A549 treated with Hydrocortisone at 1 μM for 4 hours (cell line): ENCODE measurements at places on chromosomes 5 and 9. TPM values are rescaled to one million over a fixed set of nuclear protein-coding genes. Genes with fewer than 3 reads are reported as not detected.

The ERAP2 gene
- 1.2 to 1.3 TPM (median 1.2 TPM) in 5 replicates for total RNA-seq

The NMUR2 gene
- total RNA-seq = 0.06 to 0.10 TPM (median 0.09 TPM) in 4 of 5 replicates, not detected in the other

The MYOT gene
- 0.12 to 0.30 TPM (median 0.25 TPM) in 3 of 5 replicates, not detected in the others for total RNA-seq

The ADRA1B gene
- total RNA-seq = 19.3 to 23.5 TPM (median 21.5 TPM) in 5 replicates

The SPINK13 gene
- 0.18 to 0.30 TPM in 2 of 5 replicates, not detected in the others for total RNA-seq

The STOML2 gene
- 221 to 272 TPM (median 252 TPM) in 5 replicates for total RNA-seq

The PCDH1 gene
- total RNA-seq = 1.9 to 4.5 TPM (median 3.4 TPM) in 5 replicates

The UNC13B gene
- total RNA-seq = 9.6 to 13.1 TPM (median 10.8 TPM) in 5 replicates

The PLPPR1 gene
- not detected in 5 replicates for total RNA-seq

The FAT2 gene
- total RNA-seq = 0.01 TPM in 1 of 5 replicates, not detected in the others

The ANKHD1 gene
- 38.9 to 55.6 TPM (median 49.9 TPM) in 5 replicates for total RNA-seq

The FBP2 gene
- total RNA-seq = 0.06 TPM in 1 of 5 replicates, not detected in the others

The PCDHB4 gene
- total RNA-seq = 0.06 to 0.10 TPM (median 0.07 TPM) in 3 of 5 replicates, not detected in the others

The DDX46 gene
- total RNA-seq = 51.3 to 86.5 TPM (median 60.0 TPM) in 5 replicates

The KIF24 gene
- 3.0 to 3.5 TPM (median 3.3 TPM) in 5 replicates for total RNA-seq

The ANKRD31 gene
- total RNA-seq = 0.03 to 0.07 TPM (median 0.05 TPM) in 5 replicates

The TLX3 gene
- not detected in 5 replicates for total RNA-seq

The OR1Q1 gene
- not detected in 5 replicates for total RNA-seq

The ENG gene
- 0.09 to 0.15 TPM (median 0.12 TPM) in 5 replicates for total RNA-seq

The C9orf78 gene
- 46.5 to 54.9 TPM (median 48.5 TPM) in 5 replicates for total RNA-seq

The FOXI1 gene
- not detected in 5 replicates for total RNA-seq

The GPR150 gene
- total RNA-seq = 0.06 to 0.23 TPM (median 0.16 TPM) in 5 replicates

The RNF38 gene
- total RNA-seq = 6.5 to 10.0 TPM (median 8.7 TPM) in 5 replicates

The TCF7 gene
- total RNA-seq = 9.7 to 11.2 TPM (median 11.1 TPM) in 5 replicates

The TMOD1 gene
- total RNA-seq = 1.6 to 2.3 TPM (median 1.8 TPM) in 5 replicates

The SPAG8 gene
- total RNA-seq = 0.27 to 0.49 TPM (median 0.35 TPM) in 5 replicates

The CDX1 gene
- total RNA-seq = not detected in 5 replicates

The DOCK2 gene
- total RNA-seq = 2.0 to 4.5 TPM (median 2.4 TPM) in 5 replicates

The DOK3 gene
- total RNA-seq = 2.7 to 6.1 TPM (median 3.8 TPM) in 5 replicates

The IFNA21 gene
- total RNA-seq = not detected in 5 replicates

The LRRC70 gene
- 0.08 to 0.22 TPM (median 0.15 TPM) in 3 of 5 replicates, not detected in the others for total RNA-seq
